ENCODE measurements at places on chromosomes 4 and X.

DNA sequence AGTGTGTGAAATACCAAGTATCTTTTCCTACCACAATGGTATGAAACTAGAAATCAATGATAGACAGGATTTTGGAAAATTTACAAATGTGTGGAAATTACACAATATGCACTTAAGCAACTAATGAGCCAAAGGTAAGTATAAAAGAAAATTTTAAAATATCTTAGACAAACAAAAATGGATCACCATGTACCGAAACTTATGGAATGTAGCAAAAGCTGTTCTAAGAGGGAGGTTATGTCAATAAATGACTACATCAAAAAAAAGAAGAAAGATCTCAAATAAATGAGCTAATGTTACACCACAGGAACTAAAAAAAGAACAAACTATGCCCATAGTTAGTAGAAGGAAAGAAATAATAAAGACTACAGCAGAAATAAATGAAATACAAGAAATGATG is 1084.1 kb downstream of the TECRL start:
- DNase-seq = no peak

DNA sequence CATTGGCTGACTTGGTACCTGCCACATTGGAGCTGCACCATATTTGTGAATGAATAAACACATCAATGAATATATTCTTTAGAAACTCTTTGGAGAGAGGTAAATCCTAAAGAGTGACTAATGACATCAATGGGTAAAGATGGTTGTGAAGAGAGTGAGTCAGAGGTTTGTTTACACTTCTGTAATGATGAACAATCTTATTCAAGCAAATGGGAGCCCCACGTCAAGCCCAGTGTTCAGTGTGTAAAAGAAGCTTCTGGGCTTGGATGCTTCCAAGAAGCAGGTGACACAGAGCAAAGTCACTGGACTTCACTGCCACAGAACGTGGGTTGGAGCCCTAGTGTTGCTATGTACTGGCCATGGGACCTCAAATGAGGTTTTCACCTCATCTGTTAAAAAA is 319.0 kb downstream of the STK32B start:
- DNase-seq = no peak

DNA sequence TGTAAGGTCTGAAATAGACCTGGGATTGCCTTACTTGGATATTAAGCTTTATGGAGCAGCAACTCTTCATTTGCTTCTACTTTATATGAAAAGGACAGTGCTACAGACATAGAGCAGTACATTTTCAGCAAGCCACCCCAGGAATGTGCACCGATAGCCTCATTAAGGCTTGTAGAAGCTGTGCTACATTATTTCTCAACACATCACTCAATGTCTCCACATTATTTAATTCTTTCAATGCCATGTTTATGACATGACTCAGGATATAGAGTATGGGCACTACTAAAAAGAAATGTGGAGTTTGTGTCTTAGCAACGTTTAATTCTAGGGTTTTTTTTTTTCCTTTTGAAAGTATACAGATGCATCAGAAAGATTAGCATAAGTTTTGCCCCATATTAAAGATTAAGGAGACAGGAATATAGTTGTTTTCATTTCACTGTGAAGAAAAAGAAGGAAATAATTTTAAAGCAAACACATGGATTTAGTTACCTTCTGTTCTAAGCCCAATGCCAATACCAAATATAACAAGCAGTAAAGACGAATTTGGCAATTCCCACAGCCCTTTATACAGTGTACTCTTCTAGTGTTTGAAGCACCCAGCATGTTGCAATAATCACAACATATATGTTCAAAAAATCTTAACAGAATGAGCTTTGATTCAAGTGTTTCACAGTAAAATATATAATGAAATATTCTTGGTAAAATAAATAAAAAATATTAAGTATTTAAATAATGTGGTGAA is 2140.1 kb upstream of the AGA start:
- no peak for DNase-seq

DNA sequence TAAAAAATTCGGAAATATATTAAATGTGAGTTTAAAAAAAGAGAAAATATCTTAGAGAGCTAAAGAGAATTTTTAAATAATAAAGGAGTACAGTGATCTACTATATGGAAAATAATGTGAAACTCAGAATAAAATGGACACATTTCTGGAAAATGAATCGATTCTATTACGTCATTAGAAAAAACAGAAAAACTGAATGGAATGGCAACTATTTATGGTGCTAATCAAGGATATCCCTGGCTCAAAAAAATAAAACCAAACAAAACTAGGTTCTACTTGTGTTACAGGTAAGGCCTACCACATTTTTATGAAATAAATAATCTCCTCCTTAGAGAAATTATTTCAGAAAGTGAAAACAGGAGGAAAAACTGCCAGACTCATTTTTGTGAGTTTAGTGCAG is 5.5 kb upstream of the SLC7A11 start:
- DNase-seq = no peak

DNA sequence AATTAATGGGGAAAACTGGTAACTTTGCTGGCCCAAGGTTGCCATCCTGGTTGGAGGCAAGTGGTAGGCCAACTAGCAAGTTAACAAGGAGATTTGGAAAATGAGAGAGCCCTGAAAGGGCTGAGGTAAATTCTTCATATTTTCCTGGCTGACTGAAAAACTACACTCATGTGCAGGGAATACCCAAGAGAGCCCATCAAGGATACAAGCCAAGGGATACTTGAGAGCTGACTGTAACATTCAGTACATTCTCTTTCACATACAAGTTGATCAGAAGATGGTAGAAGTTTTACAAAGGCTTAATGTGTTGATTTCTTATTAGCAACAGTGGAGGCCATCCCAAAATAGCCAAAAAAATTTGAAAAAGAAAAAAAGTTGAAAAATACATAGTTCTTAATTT is 33.3 kb downstream of the IL2 start:
- no peak for DNase-seq

DNA sequence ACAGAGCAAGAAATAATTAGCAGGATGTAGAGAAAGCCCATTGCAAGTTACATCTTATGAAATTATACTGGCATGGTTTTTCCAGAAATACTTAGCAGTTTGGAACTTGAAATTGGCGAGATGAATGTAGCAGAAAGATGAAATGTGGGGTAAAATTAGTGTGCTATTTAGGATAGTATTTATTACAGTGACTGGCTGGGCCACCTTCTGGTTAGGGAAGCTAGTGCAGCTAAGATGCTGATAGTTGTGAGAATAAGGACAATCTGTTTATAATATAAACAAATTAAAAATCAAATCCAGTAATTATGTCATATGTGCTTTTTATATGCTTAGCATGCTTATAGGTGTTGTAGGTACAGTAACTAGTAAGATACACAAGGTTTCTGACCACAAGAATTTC is 74.8 kb downstream of the IL15 start:
- DNase-seq = no peak

GRCh38 chr4:188041721-188042120 is 46.1 kb downstream of the ZFP42 start:
- DNase-seq = no peak

- no peak for DNase-seq
Measured at GRCh38 chr4:125681240-125681639, 366.5 kb downstream of the FAT4 start.

DNA sequence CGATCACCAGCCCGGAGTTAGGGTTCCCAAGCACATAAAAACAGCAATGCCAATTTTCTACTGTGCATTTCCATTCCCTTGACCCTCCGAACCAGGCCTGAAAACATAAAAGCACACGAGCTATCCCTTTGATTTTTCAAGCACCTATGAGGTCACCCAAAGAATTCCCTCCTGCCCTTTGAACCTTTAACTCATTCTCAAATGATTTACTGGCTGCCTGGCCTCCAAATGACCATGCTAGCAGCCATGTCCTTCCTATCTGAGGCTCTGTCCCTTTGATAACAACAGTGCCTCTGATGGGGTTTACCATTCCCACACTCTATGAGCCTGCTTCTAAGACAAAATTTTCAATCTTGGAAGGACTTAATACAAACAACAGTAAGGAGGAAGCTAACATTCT is 15.2 kb downstream of the SHROOM4 start:
- DNase-seq = no peak

DNA sequence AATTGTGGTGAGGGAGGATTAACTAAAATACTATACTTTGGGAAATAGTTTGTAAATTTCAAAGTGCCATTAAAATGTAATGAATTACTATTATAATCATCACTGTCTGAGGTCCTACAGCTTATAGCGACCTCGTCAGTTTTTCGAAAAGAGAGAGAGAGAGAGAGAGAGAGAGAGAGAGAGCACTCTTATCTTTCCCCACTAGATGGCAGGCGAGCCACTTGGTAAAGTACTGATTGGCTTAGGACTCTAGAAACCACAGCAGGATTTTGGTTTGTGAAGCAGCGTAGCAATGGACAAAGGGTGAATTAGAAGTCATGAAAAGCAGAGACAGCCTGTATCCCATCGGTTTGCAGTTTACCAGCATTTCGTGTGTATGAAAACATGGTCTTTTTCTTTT is 52.5 kb downstream of the LINC00632 start:
- no peak for DNase-seq

GRCh38 chr4:8532245-8532781 is 47.9 kb upstream of the GPR78 start:
- DNase-seq = no peak

- no peak for DNase-seq
Measured at GRCh38 chr4:2619459-2619858, 83.0 kb downstream of the FAM193A start.

DNA sequence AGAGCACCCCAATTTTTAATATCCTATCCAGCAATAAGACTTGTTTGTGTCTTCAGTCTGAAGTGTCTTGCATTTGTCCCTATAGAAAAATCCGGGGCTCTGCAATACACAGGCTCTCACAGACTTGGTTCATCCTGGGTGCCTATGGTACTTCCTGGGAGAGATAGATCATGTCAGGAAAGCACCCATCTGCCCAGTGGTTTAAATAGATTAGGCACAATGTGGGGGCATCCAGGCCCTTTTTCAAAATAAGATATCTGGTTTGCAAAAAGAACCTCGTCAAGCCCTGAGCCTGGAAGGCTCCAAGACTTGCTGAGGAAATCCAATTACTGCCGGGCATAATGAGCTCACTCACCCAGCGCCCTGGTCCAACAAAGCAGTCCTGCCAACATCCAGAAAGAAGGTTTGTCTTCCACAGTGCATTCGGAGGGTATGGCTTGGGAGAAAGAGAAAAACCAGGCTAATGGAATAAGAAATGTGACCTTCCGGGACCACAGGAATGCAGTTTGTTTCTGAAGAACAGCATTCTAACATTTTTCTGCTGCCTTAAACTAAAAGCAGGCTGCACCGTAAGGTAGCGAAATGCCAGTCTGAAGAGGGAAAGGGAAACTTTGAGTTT is 11.6 kb downstream of the JAKMIP1 start:
- DNase-seq = no peak

DNA sequence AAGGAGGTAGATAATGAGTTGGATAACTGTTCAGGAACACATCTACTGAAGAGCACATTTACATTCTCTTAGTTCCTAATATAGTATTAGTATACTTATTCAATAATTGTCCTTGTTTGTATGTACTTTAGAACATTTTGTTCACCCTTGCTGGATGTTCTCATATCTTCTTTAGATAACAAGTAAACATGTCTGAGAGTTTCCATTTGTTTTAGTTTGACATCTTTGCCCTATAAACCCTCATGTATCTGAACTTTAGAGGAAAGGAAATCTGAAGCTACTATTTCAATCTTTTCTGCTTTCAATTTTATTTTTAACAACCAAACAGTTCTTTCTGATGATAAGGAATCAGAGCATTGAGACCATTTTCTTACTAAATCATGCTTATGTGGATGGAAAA is 518.6 kb downstream of the RPA4 start:
- DNase-seq = no peak

GRCh38 chr4:118280501-118281218 is 72.1 kb downstream of the PRSS12 start:
- peak; percentile 65 for DNase-seq

- DNase-seq = no peak
Measured at GRCh38 chr4:101050088-101050836, 297.1 kb downstream of the PPP3CA start.

DNA sequence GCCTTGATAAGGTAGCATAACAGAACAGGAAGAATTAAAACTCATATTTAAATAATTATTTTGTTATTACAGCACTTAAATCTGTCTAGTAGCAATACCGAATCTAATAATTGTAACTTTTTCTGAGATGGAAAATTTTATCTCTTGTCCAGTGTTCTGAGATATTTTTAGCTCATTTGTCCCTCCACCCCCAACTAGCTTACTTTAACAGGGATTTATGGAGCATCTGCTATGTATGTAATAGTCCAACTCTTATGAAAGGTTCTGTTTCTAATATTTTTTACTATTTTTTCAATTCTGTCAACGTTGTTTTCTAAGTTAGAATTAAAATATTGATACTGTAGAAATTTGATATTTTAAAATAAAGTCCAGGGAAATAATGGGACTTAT is 38.2 kb upstream of the NUDT6 start:
- DNase-seq = no peak

- no peak for DNase-seq
Measured at GRCh38 chrX:8967461-8967860, 66.5 kb downstream of the FAM9B start.

- DNase-seq = no peak
Measured at GRCh38 chr4:161728929-161729328, 434.9 kb downstream of the FSTL5 start.

DNA sequence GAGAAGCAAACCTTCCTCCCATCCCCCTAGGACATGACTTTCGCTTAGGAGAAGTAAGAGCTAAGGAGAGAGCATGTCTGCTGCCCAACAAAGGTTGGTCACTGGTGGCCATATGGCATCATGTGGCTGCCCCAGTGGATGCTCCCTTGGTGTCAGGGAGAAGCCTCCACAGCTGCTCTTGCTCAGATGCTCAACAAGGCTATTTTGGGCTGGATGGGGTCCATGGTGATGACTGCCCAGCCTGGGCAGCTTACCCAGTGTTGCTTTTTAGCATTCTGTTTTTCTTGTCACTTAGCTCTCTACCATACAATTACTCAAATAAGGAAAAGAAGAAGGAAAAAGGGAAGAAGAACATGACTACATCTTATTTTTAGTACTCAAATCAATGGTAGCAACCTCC is 48.9 kb upstream of the PPARGC1A start:
- DNase-seq = no peak

- no peak for DNase-seq
Measured at GRCh38 chr4:172648471-172648870, 520.1 kb upstream of the GALNT7 start.

DNA sequence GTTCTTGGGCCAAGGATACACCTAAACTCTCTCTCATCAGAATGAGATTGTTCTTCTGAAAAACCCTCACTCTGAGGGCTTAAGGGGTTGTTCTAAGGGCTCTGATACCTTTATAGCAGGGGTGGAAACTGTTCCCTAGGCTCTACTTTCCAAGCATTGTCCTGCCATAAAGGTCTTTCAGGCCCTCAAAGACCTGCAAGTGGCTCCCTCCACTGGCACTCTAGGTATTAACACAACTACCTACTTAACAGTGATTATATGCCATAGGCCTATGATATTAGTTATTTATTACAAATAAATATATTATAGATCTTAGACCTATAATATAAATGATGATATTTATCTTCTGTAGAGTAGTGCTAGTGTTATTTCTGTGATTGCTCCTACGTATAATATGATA is 473.7 kb upstream of the RPS6KA3 start:
- DNase-seq = no peak
